ENCODE measurements at places on chromosomes 6 and 20.

DNA sequence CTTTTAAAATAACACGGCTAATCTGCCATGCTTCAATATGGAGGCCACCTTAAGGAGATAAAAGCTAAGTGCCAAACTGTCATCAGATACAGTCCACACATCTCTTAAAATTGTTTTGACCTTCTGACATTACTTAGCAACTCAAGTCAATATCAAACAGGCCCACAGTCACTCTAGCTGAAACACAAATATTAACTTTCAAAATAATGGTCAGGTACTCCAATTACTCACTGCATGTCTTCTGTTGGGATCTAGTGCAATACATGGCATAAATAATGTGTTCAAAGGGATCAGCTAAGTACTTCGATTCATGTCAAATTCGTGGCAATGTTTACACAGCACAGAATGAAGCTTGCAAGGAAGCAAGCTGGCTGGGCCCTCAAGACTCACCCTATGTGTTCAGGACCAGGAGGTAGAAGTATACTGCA, 133.9 kb upstream of the BEND6 start:
- no peak for DNase-seq

DNA sequence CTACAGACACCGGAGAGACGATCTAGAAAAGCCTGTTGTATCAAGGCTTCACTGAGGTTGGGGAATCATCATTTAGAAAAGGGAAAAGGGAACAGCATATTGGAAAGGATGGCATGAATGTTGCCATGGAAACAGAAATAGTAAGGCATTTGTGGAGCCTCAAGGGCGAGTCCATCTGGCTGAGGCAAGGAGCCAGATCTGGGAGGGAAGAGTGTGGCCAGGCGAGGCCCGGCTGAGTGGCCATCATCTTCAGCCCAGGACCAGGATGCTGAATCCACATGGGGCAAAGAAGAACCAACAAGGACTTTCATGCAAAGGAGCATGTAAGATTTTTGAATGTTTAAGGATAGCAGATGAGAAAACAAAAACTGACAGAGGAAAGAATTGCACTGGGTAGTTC, 85.8 kb downstream of the MAP3K5 start:
- DNase-seq, result no peak

- peak; percentile 72 for DNase-seq
These were observed 810 bp upstream of the PRIM2 start for GRCh38 chr6:57316581-57317059.

- peak; percentile 75 for DNase-seq
These were observed 3.5 kb upstream of the LTA start for GRCh38 chr6:31568537-31568961.

DNA sequence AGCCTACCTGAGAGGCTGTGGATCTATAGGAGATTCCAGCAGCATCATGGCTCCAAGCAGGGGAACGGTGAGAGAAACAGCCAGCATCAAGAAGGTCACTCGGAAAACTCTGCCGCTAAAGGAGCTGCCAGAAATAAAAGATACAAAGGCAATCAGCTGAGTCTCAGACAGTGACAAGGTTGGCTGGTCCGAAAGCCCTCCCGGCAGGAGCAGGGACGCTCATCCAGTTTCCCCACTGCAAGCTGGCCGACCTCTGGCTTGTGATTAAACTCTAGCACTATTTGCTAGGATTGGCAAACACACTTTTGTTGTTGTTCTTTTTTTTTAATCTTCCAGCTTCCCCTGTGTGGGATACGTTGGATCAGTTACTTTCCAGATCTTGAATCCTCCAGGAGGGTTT, 8.7 kb downstream of the APMAP start:
- DNase-seq, result no peak

- no peak for DNase-seq
These were observed 4.3 kb upstream of the ARG1 start for GRCh38 chr6:131568726-131569125.

DNA sequence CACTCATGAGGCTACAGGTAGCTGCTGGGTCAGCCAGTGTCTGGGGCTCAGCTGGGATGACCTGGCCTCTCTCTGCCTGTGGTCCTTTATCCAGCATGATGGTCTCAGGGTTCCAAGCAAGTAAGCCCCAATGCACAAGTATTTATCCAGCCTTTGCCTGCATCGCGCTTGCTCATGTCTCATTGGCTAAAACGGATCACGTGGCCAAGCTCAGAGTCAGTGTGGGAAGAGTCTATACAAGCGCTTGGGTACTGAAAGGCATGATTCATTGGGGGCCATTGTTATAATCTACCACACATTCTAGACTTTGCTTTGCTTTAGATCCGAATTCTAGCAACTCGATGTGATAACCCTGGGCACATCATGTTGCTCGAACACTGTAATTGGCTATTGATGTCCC, 48.3 kb downstream of the PPP1R16B start:
- DNase-seq, result no peak

- no peak for DNase-seq
These were observed 118.8 kb downstream of the BMP5 start for GRCh38 chr6:55756531-55757031.

Measured in stimulated activated CD8-positive, alpha-beta memory T cell treated with anti-CD3 and anti-CD28 coated beads, Interleukin-7, amount 100 ng/mL, for 4 hours (primary cell).